ENCODE measurements at places on chromosomes 1 and 21.

GRCh38 chr1:172826096-172826741, 167.3 kb downstream of the FASLG start:
- DNase-seq, result no peak

DNA sequence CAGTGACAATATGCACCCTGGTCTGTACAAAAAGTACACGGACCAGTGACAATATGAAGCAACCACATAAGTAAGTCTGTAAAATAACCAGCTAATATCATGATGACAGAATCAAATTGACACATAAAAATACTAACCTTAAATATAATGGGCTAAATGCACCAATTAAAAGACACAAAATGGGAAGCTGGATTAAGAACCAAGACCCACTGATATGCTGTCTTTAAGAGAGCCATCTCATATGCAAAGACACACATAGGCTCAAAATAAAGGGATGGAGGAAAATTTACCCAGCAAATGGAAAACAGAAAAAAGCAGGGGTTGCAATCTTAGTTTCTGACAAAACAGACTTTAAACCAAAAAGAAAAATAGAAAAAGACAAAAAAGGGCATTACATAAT, 70.4 kb upstream of the VCAM1 start:
- no peak for DNase-seq

- DNase-seq, result no peak
These were observed 24.2 kb upstream of the PHGDH start for GRCh38 chr1:119687434-119688079.

DNA sequence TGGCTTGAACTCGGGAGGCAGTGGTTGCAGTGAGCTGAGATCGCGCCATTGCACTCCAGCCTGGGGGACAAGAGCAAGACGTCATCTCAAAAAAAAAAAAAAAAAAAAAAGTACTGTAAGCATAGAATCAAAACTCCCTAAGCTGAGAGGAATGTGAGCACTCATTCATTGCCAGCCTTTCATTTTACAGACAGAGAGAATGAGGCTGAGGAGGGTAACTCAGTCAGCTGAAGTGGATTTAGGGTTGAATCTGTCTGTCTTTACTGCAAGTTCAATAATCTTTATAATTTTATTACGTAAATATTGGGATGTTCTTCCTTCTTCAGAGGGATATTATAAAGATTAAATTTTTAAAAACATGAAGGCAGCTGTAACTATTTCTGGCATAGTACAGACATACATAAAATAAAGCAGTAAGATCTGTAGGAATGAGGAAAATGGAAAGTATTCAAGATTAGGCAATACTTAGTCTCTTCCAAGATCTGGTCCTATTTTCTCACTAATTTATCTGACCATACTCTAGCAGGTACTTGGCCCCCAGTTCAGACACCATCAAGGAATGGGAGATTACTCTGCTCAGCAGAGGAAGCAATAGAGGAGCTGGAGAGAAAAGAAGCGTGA, 24.1 kb upstream of the MNDA start:
- DNase-seq, result no peak

- no peak for DNase-seq
These were observed 217.9 kb upstream of the VAMP3 start for GRCh38 chr1:7553042-7553690.

- peak; percentile 63 for DNase-seq
These were observed 862 bp upstream of the DIPK1A start for GRCh38 chr1:92961896-92962752.

DNA sequence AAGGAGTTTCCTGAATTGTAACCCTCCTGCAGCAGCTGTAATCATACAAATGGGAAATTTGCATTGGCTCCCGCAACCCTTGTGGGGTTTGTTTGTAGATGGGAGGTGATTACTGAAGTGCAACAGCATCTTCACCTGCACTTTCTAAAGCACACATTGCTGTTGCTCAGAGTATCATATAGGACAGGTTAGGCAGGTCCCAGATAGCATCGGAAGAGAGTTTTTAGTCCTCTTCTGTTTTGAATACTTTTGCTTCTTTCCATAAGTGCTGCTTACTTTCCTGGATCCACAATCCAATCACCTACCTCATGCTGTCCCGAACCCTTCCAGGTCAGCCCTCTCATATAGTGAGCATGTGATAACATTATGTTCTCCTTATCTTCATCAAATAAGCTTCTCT, 300.4 kb downstream of the PTPRC start:
- no peak for DNase-seq

- no peak for DNase-seq
These were observed 64.8 kb upstream of the WNT4 start for GRCh38 chr1:22207511-22208267.

DNA sequence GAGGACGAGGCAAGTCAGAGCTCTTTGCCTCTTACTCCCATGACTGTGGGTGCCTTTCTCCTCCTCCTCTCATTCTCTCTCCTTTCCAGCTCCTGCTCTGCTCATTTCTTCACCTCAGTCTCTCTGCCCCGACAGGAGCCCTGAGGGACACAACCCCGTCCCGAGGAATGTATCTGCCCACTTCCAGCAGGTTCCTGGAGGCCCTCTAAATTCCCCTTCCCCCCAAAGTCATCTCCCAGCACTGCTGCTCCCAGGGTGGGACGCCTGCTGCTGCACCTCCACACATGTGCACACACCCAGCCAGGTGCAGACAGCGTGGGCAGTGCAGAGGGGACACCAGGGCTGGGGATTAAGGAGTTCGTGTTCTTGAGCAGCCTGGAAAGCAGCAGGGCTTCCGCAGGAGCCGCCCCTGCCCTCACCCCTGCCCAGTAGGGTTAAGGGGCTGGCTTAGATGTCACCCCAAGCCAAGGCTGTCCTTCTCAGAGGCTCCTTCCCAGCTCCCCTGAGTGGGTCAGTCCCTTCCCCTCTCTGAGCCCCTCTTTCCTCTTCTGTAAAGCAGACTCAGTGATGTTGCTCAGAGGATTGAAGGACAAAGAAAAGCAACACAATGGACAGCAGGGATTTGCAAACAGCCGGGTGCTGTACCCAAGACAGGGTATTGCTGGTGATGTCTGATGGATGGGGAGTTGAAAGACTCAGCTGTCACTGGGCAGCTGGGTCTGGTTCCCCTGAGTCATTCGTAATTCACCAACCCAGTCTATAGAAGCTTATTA, 346.0 kb downstream of the MATN1 start:
- DNase-seq, result no peak

- DNase-seq, result no peak
These were observed 45.0 kb upstream of the KIRREL1 start for GRCh38 chr1:157948312-157949073.

GRCh38 chr1:46622344-46622743, 5.7 kb upstream of the MOB3C start:
- DNase-seq, result no peak

- DNase-seq, result no peak
These were observed 98.7 kb downstream of the WDR3 start for GRCh38 chr1:118028267-118028666.

GRCh38 chr21:32140151-32140550, 138.7 kb downstream of the MIS18A start:
- DNase-seq, result no peak

DNA sequence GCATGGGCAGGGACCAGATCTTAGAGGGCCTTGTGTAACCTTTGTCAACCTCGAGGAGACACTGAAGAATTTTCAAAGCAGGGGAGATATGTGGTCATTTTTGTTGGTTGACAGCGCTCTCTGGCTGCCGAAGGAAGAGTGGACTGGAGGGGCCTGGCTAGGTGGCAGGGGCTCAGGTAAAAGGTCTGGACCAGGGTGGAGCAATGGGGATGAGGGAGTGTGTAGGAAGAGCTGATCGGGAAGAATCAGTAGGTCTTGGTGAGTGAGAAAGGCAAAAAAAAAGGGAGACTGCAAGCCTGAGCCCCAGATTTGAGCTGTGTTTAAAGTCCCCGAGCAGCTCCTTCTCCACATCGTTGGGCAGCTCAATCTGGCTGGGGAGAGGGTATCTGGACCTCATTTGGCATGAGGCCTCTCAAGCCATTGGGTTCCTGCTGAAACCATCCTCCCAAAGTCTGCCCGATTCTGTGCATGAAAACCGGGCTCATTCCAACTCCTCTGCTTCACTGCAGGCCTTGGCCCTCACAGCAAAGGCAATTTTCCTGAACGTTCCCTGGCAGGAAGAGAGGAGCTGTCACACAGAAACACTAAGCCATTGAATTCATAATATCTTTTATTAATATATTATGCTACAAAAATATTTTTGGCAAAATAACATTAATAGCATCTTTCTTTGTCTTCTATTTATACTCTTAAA, 237.1 kb downstream of the TRABD2B start:
- no peak for DNase-seq

DNA sequence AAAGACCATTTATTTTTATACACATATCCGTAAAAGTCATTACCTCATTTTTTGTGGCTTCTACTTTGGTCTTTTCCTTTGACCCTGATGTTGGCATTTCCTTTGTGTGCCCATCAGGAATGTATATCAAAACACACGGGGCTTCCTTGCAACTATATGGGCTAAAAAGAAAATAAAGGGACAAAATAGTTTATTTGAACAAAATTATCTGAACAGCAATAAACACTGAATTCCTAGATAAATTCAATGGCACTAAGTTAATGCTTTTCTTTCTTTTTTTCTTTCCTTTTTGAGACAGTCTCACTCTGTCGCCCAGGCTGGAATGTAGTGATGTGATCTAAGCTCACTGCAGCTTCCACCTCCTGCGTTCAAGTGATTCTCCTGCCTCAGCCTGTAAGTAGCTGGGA, 45.2 kb downstream of the EPRS1 start:
- DNase-seq, result no peak

GRCh38 chr1:24417681-24418080, 2.1 kb downstream of the NIPAL3 start:
- no peak for DNase-seq

GRCh38 chr1:62612770-62613169, 15.4 kb downstream of the ANGPTL3 start:
- DNase-seq, result no peak

DNA sequence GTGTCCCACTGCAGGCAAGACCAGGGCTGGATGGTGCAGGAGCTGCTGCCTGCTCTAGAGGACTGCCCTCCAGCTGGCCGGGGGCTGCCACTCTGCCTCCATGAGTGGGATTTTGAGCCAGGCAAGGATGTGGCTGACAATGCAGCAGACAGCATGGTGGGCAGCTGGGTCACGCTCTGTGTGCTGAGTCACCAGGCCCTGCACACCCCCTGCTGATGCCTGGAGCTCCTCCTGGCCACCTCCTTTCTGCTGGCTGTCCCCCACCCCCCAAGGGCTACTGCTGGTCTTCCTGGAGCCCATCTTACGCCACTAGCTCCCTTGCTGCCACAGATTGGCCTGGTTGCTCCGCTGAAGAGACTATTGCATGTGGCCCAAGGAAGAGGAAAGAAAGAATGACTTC, 3.9 kb upstream of the ZSCAN20 start:
- DNase-seq, result no peak

DNA sequence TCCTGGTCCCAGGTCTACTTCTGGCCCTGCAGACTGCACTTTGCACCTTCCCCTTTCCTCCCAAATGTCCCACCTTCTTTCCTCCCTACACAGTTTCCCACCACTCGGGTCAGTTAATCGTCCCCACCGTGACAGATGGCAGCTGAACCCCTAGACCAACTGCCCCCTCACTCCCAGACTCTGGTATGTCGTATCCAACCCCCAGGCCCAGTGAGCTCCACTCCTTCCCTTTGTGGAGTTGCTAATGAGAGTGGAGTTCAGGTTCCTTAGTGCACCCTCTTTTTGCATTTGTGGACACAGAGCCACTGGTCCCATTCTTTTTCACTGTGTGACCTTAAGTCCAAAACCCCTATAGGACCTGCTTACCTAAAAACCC, 1.8 kb downstream of the MAN1C1 start:
- no peak for DNase-seq

DNA sequence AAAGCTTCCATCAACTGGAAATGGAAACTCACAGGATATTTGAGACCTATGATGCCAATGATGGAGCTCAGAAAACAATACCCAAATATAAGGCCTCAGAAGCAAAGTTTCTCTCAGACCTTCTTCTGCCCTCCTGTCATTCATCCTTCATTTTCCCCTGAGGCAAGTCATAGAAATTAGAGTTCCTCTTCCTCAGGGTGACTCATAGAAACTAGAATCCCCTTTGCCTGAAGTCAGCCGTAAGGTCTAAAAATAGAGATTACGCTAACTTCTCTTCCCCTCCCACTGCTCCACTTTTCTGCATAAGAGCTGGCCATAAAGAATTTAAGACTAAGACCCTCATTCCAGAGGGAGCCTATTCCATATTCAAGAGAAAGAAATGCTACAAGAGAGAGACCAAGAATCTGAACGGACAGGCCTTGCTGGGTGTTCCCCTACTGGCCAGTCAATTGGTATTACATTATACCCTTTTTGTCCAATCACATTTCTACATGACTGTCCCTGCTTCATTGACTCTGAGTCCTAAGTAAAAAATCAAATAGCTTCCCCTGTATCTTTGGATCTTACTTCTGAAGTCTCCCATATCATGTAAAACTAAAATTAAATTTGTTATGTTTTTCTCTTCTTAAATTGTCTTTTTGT, 994.9 kb downstream of the ADGRL2 start:
- DNase-seq, result no peak

DNA sequence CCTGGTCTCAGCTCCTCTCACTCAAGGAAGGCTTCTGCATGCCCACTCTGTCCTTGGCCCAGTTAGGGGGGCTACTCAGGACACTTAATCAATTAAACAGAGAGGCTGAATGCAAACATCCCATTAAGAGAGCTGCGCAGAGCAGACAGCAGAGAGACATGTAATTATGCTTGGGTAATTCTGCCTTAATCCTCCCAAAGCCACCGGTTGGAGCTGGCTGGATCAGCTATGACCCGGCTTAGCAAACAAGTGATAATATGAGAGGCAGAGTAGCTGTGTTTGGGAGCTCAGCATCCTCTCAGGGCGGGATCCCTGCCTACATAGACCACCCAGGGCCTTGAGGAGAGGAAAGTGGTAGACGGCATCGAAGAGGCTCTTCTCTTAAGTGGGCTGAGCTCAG, 183.2 kb downstream of the GRIK3 start:
- no peak for DNase-seq

DNA sequence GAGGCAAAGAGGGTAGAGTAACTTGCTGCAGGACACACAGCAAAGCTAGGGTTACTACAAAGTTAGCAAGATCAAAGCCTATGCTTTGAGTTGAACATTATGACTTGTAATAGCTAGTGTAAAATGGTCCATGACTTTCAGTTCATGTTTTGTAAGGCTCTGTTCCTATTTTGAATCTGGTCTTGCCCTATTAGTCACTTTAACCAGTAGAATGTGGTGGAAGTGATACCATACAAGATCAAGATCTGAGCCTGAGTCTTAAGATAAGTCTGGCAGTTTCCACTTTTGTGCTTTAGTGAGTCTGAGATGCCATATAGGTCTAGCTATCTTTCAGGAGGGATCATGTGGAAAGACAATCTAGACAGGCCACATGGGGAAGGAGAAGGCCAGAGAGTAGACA, 282.1 kb upstream of the BRINP3 start:
- DNase-seq, result no peak

DNA sequence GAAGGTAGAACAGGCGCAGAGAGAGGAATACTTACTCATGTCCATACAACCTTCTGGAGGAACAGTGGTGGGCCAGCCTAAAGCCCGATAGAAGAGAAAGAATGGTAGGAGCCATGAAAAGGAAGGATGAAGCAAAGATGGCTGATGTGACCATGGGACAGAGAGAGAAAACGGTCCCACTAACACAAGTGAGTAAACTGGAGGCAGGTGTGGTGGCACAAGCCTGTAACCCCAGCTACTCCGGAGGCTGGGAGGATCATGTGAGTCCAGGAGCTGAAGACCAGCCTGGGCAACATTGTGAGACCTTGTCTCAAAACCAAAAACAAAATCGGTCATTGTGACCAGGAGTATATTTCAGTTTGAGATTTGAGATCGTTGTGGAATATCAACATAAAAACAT, 49.4 kb downstream of the C1orf198 start:
- no peak for DNase-seq

- no peak for DNase-seq
These were observed 9.0 kb downstream of the HCRTR1 start for GRCh38 chr1:31626223-31627207.

All from activated CD8-positive, alpha-beta memory T cell treated with anti-CD3 and anti-CD28 coated beads for 4 hours (primary cell).